ENCODE measurements at places on chromosomes 5 and 9.

- DNase-seq = no peak
These were observed 521 bp upstream of the PTGS1 start for GRCh38 chr9:122370303-122370702.

DNA sequence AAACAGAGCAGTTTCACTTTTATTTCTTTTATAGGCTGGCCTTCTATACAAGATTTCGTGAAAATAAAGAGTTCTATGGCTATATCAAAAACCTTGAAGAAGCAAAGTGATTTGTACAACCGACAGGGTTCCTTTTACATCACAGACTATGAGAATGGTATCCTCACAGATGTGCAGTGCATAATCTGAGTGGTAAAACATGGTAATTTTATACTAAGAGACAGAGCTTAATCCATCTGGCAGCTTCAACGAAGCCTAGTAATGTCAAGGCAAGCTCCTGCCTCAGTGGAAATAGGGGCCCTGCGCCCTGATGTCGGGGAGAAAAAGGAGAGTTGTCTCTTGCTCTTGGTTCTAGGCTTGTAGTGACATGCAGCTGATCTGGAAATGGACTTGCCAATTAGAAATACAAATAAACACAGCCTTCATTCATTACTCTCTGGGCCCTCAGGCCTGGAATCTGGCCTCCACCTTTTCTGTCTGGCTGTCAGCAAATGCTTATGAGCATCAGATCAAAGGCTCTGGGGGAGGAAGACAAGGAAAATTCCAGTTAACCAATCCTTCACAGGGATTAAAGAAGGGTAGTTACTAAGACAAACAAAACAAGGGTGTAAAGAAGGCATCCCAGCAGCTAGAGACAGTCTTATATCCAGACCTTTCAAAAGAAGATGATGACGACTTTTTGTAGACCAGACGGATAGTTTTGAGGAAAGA is 33.6 kb upstream of the TRIM32 start:
- no peak for DNase-seq

GRCh38 chr5:32280656-32281081 is 32.1 kb downstream of the MTMR12 start:
- DNase-seq = no peak

- no peak for DNase-seq
These were observed 110.4 kb upstream of the EPB41L4A start for GRCh38 chr5:112529525-112529924.

- DNase-seq = no peak
These were observed 47.3 kb downstream of the SLC12A7 start for GRCh38 chr5:1064383-1065142.

- no peak for DNase-seq
These were observed 131.7 kb upstream of the MYO10 start for GRCh38 chr5:17067657-17068392.

- no peak for DNase-seq
These were observed 388 bp downstream of the ANKS6 start for GRCh38 chr9:98795970-98796363.

All from CMK (cell line).